ENCODE measurements at places on chromosomes 11 and 22.

- DNase-seq, result peak; percentile 28
These were observed 22.3 kb downstream of the KCNQ1 start for GRCh38 chr11:2466869-2467694.

DNA sequence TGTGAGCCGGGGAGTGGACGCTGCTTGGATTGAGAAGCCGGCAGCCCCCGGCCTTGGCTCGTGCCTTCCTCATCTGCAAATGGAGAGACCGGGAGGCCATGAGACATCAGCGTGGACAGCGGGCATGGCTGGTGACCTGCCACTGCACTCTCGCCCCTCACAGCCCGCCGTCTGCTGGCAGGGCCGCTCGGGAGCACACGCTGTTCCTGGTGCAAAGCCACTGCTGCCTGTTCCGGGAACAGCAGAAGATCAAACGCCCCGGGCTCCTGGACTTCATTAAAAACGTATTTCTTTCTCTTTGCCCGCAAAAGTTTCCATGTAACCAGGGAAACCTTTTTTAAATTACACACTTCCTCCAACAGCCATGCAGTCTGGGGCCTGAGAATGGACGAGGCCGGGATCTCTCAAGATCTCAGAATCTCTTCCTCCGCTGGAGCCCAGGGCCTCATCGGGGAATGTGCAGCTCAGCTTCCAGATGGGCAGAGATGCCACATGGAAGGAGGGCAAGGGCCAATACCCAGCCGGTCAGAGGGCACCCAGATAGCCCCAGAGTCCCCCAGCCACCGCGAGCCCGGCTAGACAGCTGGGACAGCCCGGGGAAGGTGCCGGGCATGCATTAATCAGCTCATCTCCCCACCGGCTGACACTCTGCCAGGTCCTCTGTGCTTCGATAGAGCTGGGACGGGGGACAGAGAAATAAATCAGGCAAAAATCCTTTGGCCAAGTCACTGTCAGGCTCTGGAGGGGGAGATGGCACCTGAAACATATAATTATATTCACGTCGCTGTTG lies 62.8 kb upstream of the PRR5 start:
- no peak for DNase-seq

- DNase-seq, result no peak
These were observed 23.4 kb downstream of the ADAMTS15 start for GRCh38 chr11:130471731-130472433.

GRCh38 chr11:34337016-34337415 lies 20.8 kb downstream of the ABTB2 start:
- DNase-seq, result no peak

- no peak for DNase-seq
These were observed 8.9 kb upstream of the AQP11 start for GRCh38 chr11:77580712-77581337.

DNA sequence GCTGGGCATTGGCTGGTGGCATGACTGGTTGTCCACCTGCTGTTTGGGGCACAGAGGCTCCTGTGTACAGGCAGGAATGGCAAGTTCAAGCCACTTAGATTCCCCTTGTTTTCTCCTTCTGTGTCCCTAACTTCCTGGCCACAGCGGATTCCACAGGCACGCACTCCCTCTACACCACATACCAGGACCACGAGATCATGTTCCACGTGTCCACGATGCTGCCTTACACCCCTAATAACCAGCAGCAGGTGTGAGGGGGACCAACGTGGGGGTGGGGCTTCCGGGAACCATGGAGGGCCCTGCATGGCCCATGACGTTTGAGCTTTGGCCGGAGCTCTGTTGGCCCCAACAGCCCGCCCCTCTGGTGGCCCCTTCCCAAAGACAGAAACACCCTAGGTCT lies 7.8 kb downstream of the SIPA1 start:
- DNase-seq, result no peak

All from stimulated activated CD8-positive, alpha-beta memory T cell treated with anti-CD3 and anti-CD28 coated beads, Interleukin-15, amount 100 ng/mL, for 48 hours (primary cell).